ENCODE measurements at places on chromosomes 7 and 10.

DNA sequence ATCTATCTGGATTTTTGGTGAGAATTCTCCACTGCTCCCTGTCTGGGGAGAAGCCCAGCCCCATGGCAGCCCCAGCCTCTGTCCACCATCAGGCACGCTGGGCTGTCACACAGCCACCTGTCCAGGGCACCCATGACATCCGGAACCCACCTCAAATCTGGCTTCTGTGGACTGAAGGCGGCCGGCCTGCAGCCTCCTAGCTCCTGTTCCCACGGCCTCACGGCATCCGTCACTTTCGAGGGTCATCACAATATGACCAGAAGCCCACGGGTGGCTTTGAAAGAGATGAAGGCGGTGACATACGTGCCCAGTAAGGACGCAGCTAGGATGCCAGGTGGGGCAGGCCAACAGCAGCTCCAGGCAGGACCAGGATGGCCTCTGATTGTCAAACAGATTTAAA lies 140.9 kb downstream of the PTPRN2 start:
- no peak for DNase-seq

DNA sequence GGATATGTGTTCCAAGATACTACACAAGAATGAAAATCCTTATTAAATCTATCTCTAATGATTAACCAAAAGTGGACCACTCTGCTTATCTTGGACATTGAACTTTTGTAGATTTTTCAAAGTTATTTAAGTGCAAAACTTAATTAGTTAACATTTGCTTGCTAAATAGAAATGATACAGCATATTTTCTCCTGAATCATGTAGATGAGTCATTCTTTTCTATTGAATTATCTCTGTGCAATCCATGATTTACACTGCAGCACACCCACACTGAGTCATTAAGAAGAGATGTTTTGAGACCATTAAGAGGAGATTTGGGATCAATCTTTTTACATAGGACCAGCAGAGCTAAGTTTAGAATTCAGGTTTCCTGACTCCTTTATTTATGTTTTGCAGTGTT lies 6.6 kb upstream of the ABCC2 start:
- no peak for DNase-seq

- no peak for DNase-seq
Measured at GRCh38 chr7:26815426-26815825, 49.0 kb downstream of the SKAP2 start.

DNA sequence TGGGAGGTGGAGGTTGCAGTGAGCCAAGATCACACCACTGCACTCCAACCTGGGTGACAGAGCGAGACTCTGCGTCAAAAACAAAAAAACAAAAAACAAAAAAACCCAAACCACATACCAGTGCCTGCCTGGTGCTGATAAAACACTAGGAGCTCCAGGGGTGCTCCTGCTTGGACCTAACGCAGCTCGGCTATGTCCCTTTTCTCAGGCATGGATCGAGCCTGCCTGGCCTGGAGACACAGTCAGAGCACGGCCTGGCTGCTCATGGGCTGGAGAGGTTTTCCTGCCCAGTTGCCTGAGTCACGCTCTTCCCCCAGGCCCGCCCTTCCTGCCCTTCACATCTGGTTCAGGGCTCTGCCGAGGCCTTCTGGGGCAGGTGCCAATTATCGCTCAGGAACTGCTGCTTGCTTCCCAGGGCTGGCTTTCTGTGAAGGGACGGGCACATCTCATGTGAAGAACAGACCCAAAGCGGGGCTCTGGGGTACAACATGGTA lies 12.6 kb upstream of the NPFFR1 start:
- no peak for DNase-seq

DNA sequence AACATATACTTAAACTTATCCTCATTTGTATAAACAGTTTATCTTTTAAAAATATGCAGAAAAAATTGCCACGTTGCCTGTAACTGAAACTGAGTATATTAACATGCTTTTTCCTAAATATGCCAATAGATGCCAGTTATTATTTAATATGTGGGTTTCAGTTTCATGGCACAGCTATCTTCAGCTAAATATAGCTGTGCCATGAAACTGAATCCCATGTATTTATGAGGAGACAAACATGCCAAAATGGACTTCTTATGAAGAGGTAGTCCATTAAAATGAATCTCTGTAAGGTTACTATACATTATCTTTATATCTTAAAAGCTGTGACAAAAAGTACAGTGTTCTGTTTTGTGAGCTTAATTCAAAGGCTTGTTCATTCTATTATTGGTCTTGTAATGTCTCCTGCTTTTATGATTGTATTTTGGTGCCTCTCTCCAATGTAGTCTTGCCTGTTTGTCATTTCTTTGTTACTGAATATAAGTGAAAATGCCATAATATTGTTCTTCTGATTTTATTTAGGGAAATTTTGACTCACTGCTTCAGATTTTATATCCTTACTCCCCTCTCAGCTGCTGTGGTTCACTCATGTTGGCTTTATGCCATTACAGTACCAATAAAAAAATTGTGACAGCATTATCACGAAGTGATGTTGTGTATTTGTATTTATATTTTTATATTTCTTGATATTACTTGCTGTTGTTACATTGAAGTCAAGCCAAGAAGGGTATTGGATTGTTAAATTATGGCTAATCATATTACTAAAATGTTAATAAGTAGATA lies 34.3 kb upstream of the CACNA2D1 start:
- DNase-seq, result no peak

GRCh38 chr7:38245409-38245977 lies 27.9 kb downstream of the TARP start:
- no peak for DNase-seq

- DNase-seq, result no peak
Measured at GRCh38 chr10:112382515-112383235, 8.8 kb downstream of the ACSL5 start.

GRCh38 chr7:520503-521161 lies 986 bp upstream of the PDGFA start:
- DNase-seq, result no peak

- no peak for DNase-seq
Measured at GRCh38 chr7:104909096-104909495, 104.9 kb upstream of the KMT2E start.

GRCh38 chr10:126215746-126216631 lies 172.3 kb downstream of the ADAM12 start:
- DNase-seq, result no peak

DNA sequence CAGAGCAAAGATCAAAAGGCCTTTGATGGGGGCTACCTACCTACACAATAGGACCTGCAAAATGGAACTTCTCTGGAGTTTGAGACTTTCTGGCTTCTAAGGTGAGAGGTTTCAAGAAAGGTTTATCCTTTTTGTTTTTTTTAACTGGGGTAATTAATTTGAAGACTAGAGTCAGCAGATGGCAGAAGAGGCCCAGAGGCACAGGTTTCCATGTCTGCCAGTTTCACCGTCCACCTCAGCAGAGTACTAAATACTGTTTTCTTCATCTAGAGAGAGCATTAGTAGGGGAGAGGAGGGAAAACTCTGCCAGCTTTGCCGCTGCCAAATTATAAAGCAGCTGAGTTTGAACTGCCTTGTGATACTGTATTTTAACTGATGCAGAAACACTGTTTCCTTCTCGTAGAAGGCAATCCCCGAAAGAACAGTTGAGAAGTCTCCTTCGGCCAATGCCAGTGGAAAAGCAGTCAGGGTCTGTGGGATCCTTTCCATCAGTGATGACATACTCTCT lies 138.7 kb downstream of the SLC25A13 start:
- no peak for DNase-seq

GRCh38 chr10:75408509-75408875 lies 6.9 kb upstream of the ZNF503 start:
- DNase-seq, result no peak

DNA sequence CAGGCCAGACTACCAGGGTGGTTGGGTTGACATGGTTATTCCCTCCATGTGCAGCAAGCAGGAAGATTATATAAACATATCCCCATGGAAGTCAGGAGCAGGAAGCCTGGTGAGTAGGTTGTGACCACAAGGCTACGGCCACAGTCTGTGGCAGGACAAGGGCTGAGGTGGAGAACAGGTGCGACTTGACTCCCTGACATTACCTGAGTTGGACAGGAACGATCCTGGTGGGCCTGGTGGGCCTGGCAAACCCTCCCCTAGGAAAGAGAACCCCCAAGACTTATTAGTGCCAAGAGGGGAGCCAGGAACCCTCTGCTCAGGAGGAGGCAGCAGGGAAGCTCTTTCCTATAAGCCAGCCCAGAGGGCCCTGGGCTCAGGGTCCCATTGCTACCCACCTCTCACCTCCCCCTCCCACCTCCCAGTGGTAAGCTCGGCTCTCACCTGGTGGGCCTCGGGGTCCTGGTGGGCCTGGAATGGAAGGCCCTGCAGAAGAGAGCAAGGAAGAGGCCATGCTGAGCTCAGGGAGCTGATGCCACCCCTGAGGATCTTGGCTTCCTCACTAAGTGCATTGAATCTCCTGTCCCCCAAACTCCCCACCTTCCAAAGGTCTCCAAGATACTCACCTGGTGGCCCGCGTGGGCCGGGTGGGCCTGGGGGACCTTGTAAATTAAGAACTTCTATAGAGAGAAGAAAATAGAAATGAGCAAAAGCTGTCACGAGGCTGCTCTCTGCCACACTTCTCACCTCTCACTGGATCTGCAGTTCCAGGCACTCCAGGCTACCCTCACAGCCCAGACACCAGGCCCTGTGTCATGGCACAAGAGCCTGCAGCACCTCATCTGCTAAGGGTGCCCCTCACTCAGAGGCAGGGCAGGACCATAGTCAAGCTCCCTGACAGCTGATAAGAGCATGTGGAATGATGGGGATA lies 44.6 kb downstream of the COL17A1 start:
- DNase-seq, result no peak
